ENCODE measurements at places on chromosomes 3 and 15. TPM values are rescaled to one million over a fixed set of nuclear protein-coding genes. Genes with fewer than 3 reads are reported as not detected.

DNA sequence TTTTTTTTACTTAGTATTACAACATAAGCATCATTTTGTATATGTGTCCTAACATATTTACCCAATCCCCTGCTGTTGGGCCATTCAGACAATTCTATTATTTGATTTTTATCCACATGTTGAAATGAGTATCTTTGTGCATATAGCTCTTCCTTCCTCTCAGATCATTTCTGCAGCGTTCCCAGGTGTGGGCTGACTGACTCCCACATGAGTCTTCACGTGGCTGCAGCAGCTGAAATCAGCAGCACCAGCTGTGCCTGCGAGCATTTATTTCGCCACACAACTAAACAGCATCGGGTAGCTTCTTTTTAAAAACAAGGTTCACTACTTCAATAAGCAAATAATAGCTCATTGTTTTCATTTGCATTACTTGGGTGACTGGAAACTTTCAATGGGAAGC, 44.5 kb upstream of the PDE8A start:
- no peak overlapping the region for H3K27ac ChIP-seq
- no peak overlapping the region for H3K4me3 ChIP-seq
- H3K36me3 ChIP-seq: no peaks in the 10 kb centered on the region
- no peak for DNase-seq

- no peak for DNase-seq
- no peaks in the 10 kb centered on the region for H3K27me3 ChIP-seq
- no peak overlapping the region for H3K4me3 ChIP-seq
- no peaks in the 10 kb centered on the region for H3K4me1 ChIP-seq
- H3K27ac ChIP-seq: no peak overlapping the region
- H3K36me3 ChIP-seq: no peaks in the 10 kb centered on the region
These were observed 319.2 kb upstream of the LRRFIP2 start for GRCh38 chr3:37493485-37494080.

GRCh38 chr3:177282119-177282655, 84.9 kb upstream of the TBL1XR1 start:
- no peak for DNase-seq
- H3K4me1 ChIP-seq: no peaks in the 10 kb centered on the region
- no peaks in the 10 kb centered on the region for H3K36me3 ChIP-seq
- H3K27ac ChIP-seq: no peak overlapping the region
- H3K4me3 ChIP-seq: no peak overlapping the region
- H3K27me3 ChIP-seq: no peaks in the 10 kb centered on the region

DNA sequence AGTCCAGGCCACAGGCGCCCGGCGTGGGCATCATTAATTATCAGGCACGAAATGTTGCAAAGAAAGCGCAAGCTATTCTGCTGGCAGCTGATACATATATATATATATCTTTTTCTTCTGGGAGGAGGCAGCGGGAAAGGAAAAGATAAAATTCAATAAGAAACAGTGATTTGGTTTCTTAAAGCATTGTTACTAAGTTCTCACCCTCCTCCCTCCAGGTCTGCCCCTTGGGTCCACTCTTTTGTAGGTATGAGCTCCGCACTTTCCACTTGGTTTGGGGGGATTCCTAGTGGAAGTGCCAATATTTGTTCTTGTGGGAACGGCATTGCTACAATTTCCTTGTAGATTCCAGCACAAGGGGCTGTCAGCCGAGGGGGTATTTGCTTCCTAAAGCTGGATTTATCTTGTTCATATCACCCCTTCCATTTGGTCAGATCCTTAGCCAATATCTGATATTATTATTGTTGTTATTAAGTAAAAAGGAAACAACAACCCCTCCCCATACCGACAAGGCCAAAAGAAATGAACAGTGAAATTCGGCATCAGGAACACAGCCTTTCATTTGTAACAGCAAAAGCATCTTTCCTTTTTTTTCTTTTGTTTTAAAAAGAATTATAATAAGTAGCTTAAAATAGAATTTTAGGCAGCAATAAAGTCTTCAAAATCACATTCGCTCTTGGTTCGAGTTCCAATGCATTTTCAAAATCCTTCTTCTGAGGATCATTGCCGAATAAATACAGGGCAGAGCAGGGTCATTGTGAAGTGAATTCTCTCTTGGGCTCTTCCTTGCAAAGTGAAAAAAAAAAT, 15.6 kb downstream of the ZIC1 start:
- no peak for DNase-seq
- no peak overlapping the region for H3K4me3 ChIP-seq
- H3K27ac ChIP-seq: no peak overlapping the region
- peaks cover 99% of the 10 kb centered on the region for H3K27me3 ChIP-seq
- no peaks in the 10 kb centered on the region for H3K36me3 ChIP-seq

DNA sequence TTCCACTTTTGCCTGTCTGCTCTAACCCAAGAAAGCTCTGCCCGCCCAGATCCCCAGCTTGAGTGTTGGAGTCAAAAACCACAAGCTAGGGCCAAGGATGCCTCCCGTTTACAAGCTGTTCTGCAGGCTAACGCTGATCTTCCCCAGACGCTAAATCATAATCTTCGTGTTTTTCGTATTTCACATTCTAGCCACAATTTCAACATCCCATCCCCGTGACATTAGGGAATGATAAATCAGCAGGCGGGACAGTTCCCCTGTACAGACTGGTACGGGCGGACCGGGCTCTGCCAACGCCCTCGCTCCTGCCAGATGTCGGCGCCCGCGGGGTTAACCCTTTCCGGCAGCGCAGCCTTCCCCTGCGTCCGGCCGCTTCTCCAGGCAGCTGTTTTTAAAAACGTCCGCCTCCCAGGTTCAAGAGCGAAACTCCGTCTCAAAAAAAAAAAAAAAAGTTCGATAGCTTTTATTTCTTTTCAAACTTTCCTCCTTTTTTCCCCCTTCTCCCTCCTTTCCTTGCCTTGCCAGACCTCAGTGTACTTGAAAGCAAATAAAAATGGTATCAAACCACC, 81.0 kb upstream of the BNC1 start:
- no peak overlapping the region for H3K27ac ChIP-seq
- H3K27me3 ChIP-seq: peaks cover 32% of the 10 kb centered on the region
- H3K4me3 ChIP-seq: no peak overlapping the region
- peaks cover 5% of the 10 kb centered on the region for H3K4me1 ChIP-seq
- H3K36me3 ChIP-seq: no peaks in the 10 kb centered on the region

Gene ALDH1L1
- not detected for total RNA-seq

Data from endothelial cell of umbilical vein (primary cell).